ENCODE measurements at places on chromosomes 7 and 10.

GRCh38 chr7:96330193-96330592, 8.3 kb upstream of the SLC25A13 start:
- no peak for DNase-seq

DNA sequence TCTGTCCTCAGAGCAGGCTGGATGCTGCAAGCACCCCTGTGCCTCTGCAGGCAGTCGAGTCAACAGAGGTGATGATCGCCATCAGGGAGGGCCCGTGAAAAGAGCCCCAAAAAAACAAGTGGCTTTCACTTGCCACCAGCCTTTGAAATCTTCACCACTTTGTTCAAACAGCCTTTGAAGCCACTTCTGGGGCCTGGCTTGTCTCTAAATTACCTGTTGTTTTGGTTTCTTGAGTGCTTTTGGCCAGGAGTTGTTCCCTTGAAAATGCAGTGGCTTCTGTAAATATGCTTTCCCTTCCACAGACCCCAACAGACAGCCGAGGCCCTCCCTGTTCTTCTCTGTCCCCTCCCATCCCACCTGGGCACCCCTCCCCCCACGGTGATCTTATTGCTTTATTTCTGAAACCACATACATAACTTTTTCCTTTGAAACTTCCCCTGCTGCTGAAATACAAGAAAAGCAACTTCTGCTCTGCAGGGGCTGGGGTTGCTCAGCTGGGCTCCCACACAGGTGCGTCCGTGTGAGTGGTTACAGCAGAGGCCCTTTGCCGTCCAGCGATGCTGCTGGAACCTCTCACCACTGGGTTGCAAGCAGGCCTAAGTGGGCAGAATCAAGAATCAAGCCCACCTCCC, 283.8 kb upstream of the SHH start:
- no peak for DNase-seq

GRCh38 chr7:81449105-81449504, 320.7 kb downstream of the HGF start:
- no peak for DNase-seq

DNA sequence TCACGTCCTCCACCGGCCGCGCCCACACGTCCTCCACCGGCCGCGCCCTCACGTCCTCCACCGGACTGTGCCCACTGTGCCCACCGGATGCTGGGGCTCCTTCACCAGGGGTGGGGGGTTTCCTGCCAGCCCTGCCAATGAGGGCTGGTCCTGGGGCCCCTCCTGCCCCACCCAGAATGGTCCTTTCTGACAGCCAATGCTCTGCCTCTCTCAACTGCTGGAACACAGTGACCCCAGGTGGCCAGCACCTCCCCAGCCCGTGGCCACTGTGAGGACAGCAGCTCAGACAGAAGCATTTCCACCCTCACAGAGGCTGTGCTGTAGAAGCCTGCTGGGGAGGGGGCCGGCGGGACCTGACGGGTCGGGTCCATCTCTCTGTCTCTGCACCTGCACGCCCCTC, 90.1 kb upstream of the DNAAF5 start:
- peak; percentile 42 for DNase-seq

DNA sequence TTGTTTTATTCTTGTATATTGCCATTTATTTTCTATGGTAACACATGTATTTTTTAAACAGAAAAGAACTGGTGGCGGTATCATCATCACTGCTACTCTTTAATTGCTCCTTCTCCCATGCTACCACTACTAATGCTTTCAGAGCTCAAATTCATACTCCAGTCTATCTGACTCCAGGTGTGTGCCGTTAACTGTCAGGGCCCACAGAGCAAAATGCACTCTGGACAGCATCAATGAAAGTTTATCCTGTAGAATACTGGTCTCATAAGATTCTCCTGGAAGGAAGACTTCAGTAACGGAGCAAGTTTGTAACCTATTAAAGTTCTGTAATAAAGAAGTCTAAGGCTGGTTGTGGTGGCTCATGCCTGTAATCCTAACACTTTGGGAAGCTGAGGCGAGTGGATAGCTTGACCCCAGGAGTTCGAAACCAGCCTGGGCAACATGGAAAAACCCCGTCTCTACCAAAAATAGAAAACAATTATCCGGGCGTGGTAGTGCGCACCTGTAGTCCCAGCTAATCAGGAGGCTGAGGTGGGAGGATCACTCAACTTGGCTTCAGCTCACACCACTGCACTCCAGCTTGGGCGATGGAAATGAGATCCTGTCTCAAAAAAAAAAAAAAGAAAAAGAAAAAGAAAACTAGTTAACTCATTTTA, 18.4 kb downstream of the ZNRF2 start:
- DNase-seq, result no peak

GRCh38 chr10:126902157-126902556, 3.1 kb upstream of the DOCK1 start:
- DNase-seq, result no peak

- no peak for DNase-seq
Observed at GRCh38 chr7:4023502-4023901, 658.6 kb upstream of the FOXK1 start.

DNA sequence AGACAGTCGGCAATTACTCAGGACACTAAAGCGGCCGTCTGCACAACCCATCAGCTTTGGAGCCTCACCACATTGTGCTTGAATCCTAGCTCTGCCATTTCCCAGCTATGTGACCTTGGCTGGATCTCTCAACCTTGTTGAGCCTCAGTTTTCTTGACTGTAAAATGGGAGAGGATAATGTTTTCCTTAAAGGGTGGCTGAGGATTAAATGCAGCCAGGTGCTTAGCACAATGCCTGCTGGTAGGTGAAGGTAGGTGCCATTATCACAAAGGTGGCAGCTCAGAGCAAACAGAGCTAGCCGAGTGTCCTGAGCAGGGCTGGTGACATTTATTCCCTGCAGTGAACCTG, 508.5 kb upstream of the ZMIZ1 start:
- DNase-seq, result no peak

DNA sequence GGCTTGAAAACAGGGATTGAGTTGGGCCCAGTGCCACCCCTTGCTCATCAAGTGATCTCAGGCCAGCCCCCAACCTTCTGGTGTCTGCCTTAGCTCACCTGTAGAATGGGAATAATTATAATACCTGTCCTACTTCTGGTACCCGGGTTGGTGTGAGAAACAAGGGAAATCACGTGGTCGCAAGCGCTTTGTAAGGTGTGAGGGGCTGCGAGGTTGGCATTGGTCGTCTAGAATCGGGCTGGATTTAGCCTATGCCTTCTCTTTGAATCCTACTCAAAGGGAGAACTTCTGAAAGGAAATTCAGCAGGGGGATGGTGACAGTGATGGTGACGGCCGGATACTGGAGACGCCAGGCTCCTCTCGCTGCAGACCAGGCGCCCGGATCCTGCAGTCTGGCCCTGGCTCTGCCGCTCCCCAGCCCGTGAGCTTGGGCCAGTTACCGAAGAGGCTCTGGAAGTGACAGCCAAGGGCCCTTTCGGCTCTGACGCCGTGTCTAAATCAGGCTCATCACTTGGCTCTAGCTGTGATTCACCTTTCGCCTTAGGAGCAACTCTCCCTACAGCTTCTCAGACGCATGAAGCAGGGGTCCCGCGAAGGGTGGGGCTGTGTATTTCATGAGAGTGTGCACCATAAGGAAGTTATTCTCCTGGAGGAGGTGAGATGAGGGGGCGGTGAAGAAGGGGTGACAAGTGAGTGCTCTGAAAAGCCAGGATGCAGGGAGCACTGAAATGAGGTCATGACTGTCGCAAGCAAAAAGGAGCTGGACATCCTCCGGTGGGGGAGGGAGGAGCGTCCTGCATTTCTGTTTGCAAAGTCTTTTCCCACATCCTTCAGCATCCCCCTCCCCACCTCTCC, 4.0 kb upstream of the CREB5 start:
- DNase-seq, result no peak

GRCh38 chr7:138864667-138865066, 66.7 kb upstream of the ATP6V0A4 start:
- DNase-seq, result no peak

- DNase-seq, result no peak
Observed at GRCh38 chr7:158415316-158415715, 172.3 kb downstream of the PTPRN2 start.

DNA sequence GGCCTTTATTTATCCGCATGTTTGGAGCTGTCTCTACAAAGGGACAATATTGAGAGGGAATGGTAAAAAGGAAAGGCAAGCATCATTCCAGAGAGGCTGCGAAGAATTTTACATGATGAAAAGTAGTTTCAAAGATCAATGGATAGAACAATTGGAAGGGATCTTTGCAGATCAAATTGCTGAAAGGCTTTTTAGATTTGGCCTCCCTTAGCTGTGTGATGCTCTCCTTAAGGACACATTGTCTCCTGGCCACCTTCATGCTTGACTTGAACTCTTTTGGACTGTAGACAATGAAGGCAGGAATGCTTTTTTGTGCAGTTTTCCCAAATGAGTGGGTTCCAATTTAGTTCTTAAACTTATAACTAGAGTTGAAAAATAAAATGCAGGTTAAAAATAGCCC, 344.7 kb downstream of the ARL4A start:
- DNase-seq, result no peak

- DNase-seq, result no peak
Observed at GRCh38 chr10:29784175-29784773, 149.5 kb upstream of the SVIL start.

DNA sequence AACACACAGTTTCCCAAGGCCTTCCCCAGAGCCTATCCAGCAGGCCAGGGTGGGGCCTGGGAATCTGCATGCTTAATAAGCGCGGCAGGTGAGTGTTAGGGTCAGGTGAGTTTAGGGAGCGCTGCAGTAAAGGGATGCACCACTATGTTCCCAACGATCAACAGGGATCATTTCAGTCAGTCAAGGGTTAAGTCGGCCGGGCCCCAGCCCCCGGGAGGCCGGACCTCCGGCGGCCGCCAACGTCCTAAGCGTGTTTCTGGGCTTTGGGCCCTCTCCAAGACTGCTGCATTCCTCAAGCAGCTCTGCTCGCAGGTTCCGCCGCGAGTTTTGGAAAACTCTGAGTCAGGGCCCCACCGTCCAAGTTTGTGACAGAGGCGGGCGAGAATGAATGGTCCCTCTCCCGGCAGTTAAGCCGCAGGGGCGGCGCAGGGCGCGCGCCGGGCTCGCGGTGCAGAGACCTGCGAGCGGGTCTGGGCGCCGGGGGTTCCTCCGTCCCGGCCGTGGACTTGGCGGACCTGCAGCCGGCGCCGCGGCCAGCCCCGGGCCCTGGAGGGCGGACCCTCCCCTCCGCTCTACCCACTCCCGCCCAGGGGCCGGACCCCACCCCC, 81.6 kb downstream of the ARHGAP22 start:
- DNase-seq, result no peak

DNA sequence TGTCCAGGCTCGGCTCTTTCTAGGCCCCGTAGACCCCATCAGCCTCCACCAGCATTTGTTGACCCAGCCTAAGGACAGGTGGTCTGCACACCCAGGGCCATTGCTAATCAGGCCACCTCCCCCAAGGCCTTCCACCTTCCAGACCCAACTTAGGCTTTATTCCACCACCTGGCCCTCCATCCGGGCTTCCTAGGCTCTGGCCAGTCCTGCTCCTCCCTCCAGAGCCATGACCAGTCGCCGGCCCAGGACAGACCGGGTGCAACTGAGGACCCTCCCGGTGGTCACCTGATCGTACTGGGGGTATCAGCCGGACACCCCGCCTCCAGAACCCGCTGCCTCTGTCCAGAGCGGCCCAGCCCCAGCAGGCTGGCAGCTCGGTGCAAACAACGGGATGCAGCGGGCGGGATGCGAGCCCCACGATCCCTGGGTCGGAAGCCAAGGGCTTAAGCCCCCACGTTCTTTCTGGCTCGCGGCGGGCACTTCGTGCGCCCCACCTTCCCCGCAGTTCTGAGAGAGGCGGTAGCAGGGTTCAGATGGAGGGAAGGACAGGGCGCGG, 545 bp downstream of the NACAD start:
- DNase-seq, result no peak

- DNase-seq, result no peak
Observed at GRCh38 chr7:73789051-73789450, 19.0 kb upstream of the CLDN3 start.

- DNase-seq, result no peak
Observed at GRCh38 chr7:99195867-99196266, 12.0 kb downstream of the KPNA7 start.

GRCh38 chr10:1403508-1404322, 333.6 kb downstream of the ADARB2 start:
- no peak for DNase-seq

DNA sequence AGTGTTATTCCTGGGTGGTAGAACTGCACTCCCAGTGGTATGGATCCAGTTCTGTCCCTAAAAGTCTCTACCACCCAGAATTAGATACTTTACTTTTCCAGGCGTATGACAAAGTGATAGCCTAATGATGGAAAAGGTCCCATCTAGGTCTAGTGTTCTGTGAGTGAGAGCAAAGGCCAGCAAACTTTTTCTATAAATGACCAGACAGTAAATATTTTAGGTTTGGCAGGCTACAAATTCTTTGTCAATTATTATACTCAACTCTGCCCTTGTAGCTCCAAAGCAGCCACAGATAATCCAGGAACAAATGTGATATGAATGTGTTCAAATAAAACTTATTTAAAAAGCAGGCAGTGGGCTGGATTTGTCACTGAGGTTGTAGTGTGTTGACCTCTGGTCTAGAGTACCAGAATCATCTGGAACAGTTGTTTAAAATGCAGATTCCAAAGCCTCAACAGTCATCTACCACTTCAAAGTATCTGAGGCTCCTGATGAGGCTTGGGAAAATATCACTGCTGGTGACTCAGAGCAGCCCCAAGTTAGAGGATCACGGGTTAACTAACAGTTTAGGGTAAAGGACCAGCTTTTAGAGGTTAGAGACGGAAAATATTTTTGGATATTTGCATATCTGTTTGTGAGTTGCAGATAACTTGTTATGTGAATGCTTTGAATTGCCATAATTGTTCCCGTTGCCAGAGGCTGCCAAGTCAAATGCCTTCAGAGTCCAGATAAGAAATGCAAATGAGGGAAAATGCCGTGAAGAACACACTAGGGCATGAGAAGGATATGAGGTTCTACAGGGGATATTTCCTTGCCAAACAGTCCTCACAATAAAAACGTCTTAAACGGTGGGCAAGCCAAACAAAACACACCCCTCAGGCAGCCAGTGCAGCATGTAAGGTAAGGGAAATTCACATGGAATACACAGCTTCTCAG, 19.4 kb downstream of the NRAP start:
- no peak for DNase-seq

GRCh38 chr7:97272237-97272975, 154.9 kb downstream of the SDHAF3 start:
- DNase-seq, result no peak

DNA sequence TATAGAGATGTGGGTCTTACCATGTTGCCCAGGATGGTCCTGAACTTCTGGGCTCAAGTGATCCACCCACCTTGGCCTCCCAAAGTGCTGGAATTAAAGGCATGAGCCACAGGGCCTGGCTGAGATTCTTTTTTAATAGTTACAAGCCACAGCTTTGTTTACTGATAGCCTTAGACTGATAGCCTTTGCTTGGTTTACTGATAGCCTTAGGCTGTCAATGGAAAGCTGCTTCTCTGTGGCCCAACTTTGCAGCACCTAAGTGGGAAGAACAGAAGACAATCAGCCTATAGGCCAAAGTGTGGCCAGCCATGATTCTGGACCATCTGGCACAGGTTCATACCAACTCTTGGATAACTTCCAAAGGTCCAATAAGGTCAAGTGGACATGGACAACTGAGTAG, 24.1 kb upstream of the CDCA7L start:
- no peak for DNase-seq
